A549 treated with dexamethasone at 1 μM for 4 hours (cell line): ENCODE measurements at places on chromosomes 3 and 15. TPM values are rescaled to one million over a fixed set of nuclear protein-coding genes. Genes with fewer than 3 reads are reported as not detected.

The ADAMTS9 gene
- total RNA-seq: 0.61 to 1.1 TPM (median 0.73 TPM) in 5 replicates

The CTDSPL gene
- total RNA-seq: 17.1 to 21.3 TPM (median 19.3 TPM) in 5 replicates

The PLS1 gene
- 9.6 to 12.7 TPM (median 10.8 TPM) in 5 replicates for total RNA-seq

The LSAMP gene
- 0.01 to 0.47 TPM (median 0.19 TPM) in 5 replicates for total RNA-seq

The FSD2 gene
- total RNA-seq: not detected in 5 replicates

The LACTB gene
- 28.2 to 31.5 TPM (median 30.5 TPM) in 5 replicates for total RNA-seq

The LRRC49 gene
- total RNA-seq: 4.1 to 5.2 TPM (median 4.7 TPM) in 5 replicates

The TMIE gene
- total RNA-seq: 0.07 to 0.29 TPM (median 0.11 TPM) in 5 replicates

The PARP15 gene
- total RNA-seq: not detected in 5 replicates

The SMAD3 gene
- total RNA-seq: 73.8 to 126 TPM (median 118 TPM) in 5 replicates

The SLC6A11 gene
- total RNA-seq: 0.08 to 0.28 TPM (median 0.13 TPM) in 5 replicates

The FBXO40 gene
- total RNA-seq: not detected in 5 replicates

The CCDC54 gene
- total RNA-seq: not detected in 5 replicates

The SI gene
- total RNA-seq: not detected in 5 replicates

The GPR15 gene
- not detected in 5 replicates for total RNA-seq

The SERPINI2 gene
- not detected in 5 replicates for total RNA-seq

The AADACL2 gene
- not detected in 5 replicates for total RNA-seq

The ZNF774 gene
- total RNA-seq: 0.71 to 1.6 TPM (median 1.3 TPM) in 5 replicates

The CLEC3B gene
- not detected in 5 replicates for total RNA-seq
